ENCODE measurements at places on chromosomes 1 and 21.

GRCh38 chr1:56409112-56409691 lies 170.2 kb downstream of the PLPP3 start:
- DNase-seq: peak; percentile 77

DNA sequence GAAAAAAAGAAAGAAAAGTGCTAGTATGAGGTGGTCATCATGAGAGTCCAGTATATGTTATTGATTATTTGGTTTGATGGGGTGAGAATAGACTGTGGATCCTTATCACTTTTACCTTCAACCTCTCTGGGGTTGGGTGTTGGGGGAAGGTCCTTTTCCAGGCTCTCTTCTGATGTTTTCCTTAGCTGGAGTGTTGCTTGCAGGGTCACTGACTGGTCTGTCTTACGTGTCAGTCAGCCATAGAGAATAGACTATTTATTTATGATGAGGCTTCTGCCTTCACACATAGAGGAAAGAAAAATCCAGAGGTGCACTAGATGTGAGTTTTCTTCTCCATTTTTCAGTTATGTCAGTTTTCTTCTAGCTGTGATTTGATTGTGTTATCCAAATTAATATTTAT lies 36.5 kb downstream of the MAP3K21 start:
- no peak for DNase-seq

DNA sequence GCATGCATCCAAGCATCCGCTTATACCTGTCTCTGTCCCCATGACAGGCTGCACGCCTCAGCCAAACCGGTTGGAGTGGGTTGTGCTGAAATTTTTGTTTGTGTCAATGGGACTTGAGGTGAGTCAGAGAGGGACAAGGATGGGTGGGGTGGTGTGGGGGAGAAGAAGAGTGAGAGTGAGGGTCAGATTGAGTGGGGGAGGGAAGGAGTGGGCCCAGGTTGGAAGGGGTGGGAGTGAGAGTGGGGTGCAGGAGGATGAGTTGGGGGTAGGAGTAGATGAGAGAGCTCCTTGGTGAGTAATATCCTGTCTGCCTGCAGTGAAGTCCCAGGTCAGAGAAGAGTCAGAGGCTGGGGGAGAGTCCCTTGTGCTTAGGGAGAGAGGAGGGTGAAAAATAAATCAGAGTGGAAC lies 3.3 kb upstream of the NECTIN4 start:
- no peak for DNase-seq

DNA sequence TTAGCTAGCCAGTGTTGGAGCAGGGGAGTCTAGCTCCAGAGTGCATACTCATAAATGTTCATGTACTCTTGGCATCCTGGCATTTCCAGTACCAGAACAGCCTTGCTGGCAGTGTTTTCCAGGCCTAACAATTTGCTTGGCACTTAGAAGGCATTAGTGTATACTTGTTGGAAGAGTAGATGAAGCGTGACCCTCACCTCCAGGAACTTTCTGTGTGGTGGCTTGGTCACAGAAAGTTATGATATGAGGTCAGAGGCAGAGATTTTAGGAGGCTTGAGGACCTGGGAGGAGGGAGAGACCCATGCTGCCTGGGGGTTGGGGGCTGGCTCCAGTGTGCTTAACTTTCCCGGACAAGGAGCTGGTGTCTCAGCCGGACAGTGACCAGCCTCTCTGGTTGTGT lies 52.7 kb upstream of the GCLM start:
- no peak for DNase-seq

GRCh38 chr1:115814685-115815398 lies 26.1 kb downstream of the NHLH2 start:
- DNase-seq: no peak

DNA sequence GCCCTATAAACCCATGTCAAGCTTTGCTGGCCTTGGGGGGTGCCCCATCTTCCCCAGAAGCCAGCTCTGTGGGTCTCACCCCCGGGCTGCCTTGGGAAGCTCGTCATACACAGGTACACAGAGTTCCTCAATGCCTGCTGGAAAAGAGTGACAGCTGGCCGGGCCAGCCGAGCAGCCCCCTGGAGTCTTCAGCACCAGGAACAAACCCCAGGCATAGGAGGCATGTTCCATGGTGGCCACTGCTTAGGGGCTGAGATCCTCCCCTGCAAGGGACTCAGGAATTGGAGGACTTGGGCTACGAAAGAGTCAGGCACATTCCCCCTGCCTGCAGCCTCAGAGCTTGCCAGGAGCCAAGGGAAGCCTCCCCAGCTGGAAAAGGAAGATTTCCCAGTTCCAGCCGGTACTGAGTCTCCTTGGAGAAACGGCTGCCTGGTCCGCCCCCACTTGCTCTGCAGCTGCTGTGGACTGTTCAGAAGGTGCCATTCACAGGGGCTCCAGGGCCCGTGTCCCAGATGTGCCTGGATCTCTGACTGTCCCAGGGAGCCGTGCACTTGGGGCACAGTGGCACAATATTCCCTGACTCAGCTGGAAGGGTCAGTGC lies 89.5 kb downstream of the STUM start:
- no peak for DNase-seq

DNA sequence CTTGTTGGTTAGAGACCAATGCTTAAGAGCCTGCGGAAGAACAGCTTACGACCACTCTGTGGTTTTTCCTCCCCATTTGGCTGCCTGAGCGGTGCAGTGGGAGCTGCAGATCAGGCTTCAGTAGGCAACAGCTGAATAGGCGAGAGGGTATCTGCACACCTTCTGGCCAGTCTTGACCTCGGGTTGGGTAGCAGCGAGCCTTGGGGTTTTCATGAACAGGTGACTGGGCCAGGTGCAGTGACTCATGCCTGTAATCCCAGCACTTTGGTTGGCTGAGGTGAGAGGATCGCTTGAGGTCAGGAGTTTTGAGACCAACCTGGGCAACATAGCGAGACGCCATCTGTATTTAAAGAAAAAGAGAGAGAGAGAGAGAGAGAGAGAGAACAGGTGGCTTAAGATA lies 41.0 kb downstream of the NENF start:
- DNase-seq: no peak

GRCh38 chr1:53049574-53049967 lies 12.4 kb upstream of the PODN start:
- DNase-seq: no peak

DNA sequence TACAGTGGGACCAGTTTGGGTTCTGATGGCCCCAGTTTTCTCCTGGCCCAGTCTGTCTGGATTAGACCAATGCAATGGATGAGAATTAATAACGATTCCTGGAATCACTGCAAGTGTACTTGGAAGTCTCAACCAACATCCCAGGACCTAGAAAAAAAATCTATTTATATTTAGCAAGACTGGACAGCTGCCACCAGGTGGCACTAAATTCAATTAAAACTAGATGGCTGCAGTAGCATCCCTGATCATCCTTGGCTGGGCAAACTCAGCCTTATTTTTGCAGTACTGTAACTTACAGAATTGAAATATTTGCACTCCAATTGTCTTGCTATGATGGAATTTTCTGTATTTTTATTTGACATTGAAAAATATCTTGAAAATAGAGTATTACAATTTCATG lies 165.7 kb downstream of the NCAM2 start:
- DNase-seq: peak; percentile 78

- DNase-seq: no peak
These were observed 52.5 kb downstream of the SH3BGR start for GRCh38 chr21:39504230-39504629.

GRCh38 chr1:68111519-68112436 lies 61.4 kb upstream of the DIRAS3 start:
- DNase-seq: peak; percentile 43

DNA sequence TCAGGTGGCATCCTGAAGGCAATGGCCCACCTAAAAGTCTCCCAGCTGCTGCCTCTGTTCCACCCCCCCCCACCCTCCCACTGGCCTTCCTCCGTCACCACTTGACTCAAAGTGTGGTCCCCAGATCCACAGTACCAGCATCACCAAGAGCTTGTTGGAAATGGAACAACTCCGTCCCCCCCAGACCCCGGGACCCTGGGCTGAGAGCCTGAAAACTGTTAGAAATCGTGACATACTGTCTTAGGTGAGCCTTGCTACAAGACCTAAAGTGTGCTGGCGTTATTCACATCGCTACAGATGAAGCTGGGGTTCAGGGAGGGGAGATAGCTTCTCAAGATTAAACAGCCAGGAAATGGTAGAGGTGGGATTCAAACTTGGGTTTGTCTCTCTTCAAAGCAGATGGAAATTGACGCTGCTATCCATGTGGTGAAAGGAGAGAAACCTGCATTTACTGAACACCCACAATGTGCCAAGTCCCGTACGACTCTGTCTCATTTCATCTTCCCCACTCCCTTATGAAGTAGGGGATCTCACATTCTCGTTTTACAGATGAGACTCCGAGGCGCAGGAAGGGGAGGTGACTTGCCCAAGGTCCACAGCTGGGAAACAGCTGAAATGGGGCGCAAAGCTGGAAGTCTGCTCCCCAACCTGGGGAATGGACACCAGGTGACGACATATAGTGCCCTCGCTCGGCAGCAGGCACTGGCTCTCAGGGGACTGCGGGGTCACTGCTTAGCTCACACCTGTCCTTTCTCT lies 52.8 kb upstream of the IFFO2 start:
- DNase-seq: no peak

DNA sequence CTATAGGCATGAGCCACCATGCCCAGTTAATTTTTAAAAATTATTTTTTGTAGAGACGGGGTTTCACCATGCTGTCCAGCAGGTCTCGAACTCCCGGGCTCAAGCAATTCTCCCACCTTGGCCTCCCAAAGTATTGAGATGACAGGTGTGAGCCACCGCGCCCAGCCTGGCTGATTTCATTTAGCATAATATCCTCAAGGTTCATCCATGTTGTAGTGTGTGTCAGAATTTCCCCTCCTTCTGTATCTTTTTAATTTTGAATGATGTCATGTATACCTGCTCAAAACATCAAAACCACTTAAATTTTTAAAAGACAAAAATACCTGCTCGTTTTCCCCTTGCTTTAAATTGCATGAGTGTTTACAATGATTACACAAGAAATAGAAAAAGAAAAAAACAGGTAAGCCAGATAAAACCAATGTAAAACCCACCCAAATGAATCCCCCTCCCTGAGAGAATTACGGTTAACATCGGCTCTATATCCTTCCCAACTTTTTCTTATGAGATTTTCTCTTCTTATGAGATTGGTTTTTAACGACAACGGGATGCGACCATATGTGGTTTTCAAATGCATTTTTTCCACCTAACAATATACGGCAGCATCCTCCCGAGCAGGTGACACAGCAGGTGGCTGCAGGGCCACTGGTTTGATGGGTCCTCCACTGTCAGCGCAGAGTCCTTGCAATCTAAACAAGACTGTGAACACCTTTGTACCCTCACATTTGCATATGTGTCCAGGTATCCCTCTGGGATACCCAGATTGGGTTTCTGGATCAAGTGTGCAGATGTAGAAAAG lies 22.1 kb downstream of the IFFO2 start:
- DNase-seq: no peak

- peak; percentile 99 for DNase-seq
These were observed at the start of gene L1TD1 for GRCh38 chr1:62194651-62195544. L1TD1 (plus strand) TSS chr1:62194849; CDS start chr1:62206629, 11,780 bp downstream.

DNA sequence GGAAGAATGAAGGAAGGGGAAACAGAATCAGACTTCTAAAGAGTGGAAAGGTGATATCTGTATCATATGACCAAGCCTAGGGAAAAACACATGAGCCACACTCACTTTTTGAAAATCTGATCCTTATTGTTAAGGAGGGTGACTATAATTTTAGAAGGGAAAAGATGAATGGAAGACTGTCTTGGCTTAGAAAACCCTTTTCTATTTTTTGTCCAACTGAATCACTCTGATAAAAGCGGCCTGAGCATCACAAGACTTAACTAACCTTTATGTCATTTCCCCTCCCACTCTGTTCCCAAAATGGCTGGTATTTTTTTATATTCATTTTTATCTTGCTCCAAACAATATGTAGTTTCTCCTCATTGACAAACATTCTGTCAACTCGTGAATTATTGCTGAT lies 169.8 kb downstream of the C1orf21 start:
- no peak for DNase-seq

DNA sequence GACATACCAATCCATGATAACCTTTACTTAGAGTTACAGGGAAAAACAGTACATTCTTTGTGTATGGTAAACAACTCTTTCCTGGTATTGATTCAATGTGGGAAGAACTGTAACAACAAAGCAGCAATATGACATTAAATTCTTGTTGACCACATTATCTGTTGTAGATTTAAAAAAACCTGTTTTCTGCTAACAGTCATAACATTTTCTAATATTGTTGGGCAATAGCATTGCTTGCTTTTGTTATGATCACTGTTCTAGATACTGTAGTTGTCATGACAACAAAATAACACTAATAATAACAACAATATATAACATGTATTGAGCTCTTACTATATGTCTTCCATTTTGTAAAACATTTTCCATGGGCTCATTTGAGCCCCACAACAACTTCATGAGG lies 54.2 kb downstream of the PDE4B start:
- DNase-seq: no peak

GRCh38 chr1:237507005-237507404 lies 383.7 kb downstream of the ZP4 start:
- DNase-seq: no peak

DNA sequence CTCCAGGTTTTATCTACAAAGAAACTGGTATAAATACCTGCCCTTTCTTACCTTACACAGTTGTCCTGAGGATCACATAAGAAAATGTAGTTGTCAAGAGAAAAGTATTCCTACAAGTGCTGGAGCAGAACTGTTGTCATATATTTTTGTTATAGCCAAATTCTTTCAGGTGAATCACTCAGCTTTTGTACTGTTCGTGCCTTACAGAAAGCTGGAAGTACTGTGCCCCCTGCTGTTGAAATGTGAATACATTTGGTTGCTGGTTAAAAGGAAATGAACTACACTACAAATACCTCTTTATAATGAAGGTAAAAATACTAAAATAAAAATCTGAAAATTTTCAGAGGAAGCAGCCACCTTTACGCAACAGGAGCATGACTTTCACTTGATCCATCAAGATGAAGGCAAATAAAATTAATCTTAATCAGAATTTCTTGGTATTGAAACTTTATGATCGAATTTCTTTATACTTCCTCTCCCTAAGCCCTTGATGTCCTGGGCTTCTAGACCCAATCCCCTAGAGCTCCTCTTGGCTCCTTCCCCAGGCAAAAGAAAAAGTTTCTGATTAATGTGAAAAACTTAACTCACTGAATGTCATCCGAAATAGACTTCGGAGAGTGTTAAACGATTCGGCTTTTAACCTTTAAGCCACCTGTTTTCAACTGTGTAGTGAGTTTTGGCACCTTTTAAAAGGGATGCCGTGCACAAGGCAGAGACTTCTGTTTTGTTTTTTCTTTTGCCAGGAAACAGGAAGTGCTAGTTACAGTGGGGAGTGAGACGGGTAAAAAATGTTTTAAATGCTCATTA lies 12.5 kb downstream of the CHML start:
- peak; percentile 79 for DNase-seq

DNA sequence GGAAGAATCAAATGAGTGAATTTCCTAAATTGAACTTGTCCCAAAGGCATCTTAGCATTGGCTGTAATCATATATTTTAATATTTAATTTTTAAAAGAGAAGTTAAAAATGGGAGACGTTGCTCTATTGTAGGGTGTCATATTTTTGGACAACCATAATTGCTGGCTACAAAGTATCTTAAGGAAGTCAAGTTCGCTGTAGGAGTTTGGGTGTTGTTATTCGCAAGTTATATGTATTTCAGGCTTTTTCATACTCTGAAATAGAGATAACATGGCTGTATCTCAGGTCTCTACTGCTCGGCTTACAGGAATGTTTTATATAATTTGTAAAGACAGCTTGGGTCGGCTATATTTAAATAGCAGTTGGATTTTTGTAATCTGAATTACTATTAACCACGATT lies 852 bp downstream of the TMEM50A start:
- DNase-seq: no peak

- DNase-seq: no peak
These were observed 13.3 kb downstream of the COL9A2 start for GRCh38 chr1:40303790-40304189.

- no peak for DNase-seq
These were observed 174.1 kb upstream of the EDN2 start for GRCh38 chr1:41658431-41659158.

- no peak for DNase-seq
These were observed 152.9 kb downstream of the RWDD3 start for GRCh38 chr1:95386915-95387314.

Measured in GM23338 (cell line).